ENCODE measurements at places on chromosomes 4 and X.
A peak's percentile ranks its signal among the peaks of the same experiment; 100 is the strongest.

- DNase-seq, result peak; percentile 3
Measured at GRCh38 chrX:131262738-131263679, 26.1 kb downstream of the IGSF1 start.

DNA sequence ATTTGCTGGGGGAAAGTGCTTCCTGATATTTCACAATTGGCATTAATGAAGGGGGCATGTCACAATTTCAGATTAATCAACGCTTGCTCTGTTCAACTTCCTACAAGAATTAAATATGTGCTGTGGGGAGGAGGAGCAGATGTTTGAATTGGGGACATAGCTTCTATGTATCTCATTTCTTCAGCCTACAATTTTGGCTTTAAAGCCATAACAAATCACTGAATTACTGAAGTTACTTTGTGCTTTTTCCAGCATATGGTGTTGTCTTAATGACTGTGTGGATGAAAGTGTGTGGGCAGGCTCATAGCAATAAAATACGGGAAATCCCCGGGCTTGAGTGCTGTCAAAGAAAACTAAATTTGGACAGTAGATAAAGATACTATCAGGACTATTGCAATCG lies 813 bp downstream of the TLR7 start:
- no peak for DNase-seq

DNA sequence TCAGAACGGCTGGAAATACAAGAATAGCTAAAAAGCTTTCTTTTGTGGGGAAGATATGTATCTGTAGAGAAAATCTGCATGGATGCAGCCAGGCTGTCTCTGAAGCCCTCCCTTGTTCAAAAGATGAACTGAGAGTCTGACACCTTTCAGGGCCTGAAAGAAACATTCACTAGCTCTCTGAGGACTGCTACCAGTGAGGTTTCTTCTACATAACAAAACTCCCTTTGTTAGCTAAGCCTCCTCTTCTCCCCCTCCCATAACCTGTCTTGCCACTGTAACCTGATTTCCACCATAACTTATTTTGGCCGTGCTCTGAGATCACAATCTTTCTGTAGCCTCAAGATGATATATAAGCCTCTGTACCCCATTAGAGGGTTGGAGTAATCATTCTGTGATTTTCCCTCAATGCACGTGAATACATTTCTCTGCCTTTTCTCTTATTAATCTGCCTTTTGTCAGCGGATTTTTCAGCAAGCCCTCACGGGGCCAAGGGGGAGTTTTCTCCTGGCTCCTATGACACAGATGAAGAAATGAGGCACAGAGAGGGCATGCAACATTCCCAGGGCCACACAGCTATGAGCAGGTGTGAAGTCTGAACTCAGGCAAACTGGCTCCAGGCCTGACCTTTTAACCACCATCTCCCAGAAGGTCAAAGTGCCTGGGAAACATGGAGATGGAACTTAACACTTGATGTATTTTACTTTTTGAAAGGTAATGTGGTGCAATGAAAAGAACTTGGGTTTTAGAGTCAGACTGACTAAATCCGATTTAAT lies 161.6 kb upstream of the PRDX4 start:
- no peak for DNase-seq

DNA sequence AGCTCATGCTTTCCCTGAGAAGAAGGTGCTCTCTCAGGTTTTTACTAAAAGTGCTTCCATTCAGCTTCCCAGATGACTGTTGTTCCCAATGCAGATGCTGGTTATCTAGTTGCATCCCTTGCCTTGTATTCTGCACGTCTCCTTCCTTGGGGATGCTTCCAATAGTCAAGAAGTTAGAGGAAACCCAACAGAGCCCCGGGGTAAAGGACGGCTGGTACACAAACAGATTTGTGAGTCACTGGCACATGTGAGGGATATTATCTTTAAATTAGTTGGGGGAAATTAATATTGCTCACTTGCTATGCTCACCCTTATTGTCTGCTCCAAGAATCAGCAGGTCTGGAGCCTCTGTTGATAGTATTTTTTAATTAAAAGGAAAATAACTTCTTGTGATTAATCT lies 465.2 kb upstream of the BOD1L1 start:
- DNase-seq, result no peak

DNA sequence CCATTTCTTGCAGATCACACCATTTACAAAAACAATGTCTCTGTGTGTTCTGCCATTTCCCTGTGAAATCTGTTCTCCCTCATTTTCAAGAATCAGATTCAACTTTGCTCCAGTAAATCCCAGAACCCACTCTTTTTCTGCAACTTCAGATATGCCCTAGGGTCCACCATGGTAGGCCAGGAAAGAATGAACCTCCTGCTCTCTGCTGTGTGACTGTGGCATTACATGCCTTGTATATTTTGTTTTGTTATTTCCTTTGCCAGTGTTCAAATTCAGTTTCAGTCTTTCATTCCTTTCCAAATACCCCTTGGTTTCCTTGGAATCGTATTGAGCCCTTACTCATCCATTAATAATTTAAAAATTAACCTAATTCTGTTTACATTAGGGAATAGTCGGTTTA lies 290.2 kb upstream of the VCX start:
- DNase-seq, result no peak

DNA sequence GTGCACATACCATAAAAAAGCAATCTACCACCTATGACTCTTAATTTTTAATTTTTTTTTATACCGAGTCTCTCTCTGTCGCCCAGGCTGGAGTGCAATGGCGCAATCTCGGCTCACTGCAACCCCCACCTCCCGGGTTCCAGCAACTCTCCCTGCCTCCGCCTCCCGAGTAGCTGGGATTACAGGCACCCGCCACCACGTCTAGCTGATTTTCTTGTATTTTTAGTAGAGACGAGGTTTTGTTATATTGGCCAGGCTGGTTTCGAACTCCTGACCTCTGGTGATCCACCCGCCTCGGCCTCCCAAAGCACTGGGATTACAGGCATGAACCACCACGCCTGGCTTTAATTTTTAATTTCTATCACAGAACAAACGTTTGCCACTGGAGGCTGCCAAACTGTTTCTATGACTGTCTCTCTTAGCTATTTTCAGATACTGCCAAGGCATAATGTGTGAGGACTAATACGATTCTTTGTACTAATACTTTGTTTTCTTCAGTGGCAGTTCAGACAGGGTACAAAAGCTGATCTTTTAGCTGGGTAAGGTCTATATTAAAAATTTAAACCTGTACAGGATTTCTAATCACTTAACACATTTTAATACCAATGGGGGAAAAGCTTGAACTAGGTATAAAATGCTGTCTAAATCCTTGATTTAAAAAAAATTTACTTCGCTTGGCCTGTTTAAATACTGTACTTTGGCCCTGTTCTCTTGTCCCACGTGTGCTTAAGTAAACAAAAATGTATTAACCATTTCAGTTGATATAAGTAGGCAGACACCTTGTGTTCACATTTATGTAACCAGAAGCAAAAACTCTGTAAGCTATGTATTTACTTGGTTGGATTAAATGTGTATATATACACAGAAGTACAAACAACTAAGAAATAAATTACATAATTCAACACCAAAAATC lies 2.3 kb downstream of the PGRMC2 start:
- peak; percentile 38 for DNase-seq

DNA sequence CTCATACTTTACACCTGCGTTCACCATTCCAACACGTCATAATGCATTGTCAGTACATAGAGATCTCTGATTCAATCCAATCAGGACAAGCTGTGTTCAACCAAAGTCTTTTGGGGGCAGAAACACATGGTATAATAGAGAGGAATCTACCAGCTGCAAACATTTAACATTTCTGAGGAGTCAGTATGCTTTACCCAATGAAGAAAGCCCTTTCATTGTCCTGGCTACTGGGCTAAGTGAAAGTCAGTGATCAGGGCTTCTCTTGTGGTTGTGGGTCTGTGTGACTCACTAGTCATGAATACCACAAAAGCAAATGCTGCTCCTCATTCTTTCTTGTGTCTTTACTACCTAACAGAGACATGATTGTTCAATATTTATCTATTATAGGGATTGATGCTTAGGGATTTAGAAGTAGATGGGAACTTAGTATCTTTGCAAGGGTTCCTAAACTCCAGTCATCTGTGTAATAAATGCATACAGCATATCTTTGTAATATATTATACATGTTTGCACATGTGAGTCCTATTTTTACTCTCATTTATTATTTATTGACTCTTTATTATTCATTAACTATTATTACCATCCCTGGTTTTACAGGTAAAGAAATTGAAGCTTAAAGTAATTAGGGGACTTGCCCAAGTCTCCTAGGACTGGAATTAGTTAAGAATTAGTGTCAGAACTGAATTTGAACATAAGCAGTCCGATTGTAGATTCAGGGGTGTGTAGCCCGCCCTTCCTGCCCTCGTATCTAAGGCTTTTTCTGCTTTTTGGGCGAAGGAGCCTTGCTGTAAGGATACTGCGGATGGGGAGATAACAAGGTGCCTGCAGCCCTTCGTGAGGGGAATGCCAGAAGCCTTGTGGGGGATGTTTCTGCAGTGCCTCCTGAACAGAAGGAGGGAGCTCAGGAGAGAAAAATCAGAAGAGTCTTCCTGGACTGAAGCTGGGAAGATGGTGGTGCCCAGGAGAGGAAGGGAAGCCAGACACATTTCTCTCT lies 353.1 kb upstream of the BOD1L1 start:
- peak; percentile 26 for DNase-seq

DNA sequence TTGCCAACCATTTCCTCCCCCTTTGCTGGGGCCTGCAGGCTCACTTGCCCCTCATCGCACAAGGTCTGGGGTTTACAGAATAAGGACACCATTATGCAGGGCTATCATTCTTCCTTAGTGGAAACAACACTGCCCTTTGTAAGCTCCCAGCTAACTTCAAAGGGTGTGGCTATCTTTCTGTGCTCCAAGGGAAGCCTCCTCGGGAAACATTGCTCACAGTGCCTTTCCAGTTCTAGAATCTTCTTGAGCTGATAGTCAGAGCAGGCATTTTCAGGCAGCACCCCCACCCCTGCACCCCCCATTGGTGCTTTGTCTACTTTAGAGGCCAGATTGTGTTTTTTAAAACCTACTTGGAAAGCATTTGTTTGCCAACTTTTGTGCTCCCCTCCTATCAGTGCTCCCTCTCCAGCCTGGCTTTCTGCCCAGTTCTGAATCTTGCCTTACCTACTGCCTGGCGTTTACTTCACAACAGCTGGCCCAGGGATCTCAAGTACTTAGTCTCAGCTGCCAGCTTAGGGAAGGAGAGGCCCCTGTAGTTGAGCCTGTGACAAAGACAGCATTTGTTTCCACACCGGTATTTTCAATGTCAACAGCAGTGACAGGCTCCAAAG lies 53.5 kb downstream of the PLAC1 start:
- no peak for DNase-seq

DNA sequence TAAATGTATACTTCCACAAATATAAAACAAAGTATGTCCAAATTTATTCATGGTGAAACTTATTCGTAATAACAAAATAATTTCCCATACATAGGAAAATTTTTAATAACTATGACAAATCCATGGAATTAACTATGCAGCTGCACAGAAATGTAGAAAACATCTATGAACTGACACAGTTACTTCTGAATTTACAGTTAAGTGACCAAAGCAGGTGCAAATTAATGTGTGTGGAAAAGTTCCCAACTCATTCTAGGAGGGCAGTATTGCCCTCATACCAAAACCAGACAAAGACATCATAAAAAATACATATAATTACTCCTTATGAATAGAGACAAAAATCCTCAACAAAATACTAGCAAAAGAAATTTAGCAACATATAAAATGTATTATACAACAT lies 12.5 kb downstream of the LDOC1 start:
- DNase-seq, result no peak

GRCh38 chrX:88584283-88584682 lies 162.7 kb upstream of the CPXCR1 start:
- no peak for DNase-seq

DNA sequence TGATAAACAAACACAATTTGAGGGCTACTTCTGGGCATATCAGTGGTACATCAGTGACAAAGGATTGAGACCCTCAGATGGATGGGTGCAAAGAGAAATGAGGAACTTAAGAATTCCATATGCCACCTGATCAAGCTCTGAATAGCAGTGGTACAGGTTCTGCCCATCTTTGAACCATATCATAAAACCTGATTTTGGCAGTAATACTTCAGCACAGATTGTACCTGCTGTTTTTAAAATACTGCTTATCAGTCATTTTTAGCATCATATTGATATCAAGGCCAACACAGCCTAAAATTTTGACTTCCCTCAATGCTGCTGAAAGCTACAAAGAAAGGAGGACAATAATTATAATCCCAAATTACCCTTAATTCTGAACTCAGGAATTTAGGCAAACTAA lies 41.5 kb downstream of the ANK2 start:
- DNase-seq, result no peak

GRCh38 chrX:1442724-1443367 lies 9.9 kb downstream of the ASMTL start:
- no peak for DNase-seq

DNA sequence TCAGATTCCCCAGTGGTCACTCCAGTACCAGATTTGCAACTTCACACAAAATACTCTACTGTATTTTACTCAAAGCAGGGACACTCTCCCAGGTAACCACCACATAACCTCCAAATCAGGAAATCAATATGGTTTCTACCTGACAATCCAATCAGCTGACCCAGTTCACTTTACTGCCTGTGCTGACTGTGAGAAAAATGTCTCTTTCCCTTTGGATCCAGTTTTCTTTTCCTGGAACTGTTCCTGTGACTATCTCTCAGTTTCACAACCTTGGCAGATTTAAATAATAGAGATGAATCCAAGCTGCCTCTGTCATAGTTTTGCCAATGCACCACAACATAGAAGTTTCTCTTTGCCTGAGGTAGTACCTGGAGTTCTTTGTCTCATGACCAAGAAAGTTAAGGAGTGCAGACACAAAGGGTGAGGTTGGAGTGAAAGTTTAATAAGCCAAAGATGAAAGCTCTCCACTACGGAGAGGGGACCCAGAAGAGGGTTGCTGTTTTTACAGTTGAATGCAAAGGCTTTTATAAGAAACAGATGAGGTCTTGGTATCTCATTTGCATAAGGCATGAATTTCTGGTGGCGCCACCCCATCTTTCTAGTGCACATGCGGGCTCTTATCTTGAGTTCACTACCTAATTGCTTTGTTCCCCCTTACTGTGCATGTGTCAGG lies 29.7 kb upstream of the IL9R start:
- no peak for DNase-seq

DNA sequence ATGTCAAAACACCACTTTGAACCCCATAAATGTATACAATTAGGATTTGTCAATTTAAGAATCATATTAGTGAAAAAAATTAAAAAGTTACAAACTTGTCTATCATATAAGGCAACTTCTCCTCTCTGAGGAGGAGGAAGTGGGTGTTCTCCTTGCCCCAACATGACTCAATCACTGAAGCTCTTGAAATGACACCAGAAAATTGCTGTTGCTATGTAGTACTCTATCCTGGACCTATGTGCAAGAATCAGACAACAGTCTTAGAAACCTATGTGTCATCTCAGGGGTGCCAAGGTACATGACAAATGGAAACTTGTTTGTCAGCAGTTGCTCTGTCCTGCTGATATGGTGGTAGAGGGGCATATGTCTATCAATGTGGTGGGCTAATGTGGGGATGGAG lies 47.7 kb downstream of the HMGB3 start:
- no peak for DNase-seq

GRCh38 chr4:108543359-108543968 lies 76.9 kb upstream of the RPL34 start:
- no peak for DNase-seq

Measured in hematopoietic multipotent progenitor cell treated with erythropoietin and hydrocortisone succinate and interleukin-3 and kit ligand, for 17 days (in vitro differentiated cells).